ENCODE measurements at places on chromosomes 4 and X.

DNA sequence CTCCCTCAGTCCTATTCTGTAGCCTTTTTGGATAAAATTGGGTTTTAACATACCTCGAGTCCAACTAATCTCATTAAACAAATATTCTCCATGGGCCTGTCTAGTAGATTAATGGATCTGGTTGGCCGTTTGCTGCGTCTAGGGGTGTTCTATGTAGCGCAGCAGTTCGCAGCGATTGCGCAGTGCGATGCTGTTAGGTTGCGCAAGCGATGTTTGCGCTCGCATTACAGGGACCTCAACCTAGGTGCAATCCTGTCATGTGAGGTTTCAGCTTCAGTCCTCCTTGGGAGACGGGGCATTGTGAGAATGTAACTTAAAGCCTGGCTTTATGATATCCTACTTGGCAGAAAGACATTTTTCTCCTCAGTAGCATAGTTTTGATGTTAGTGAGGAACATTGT, 14.0 kb downstream of the OGT start:
- DNase-seq = no peak

DNA sequence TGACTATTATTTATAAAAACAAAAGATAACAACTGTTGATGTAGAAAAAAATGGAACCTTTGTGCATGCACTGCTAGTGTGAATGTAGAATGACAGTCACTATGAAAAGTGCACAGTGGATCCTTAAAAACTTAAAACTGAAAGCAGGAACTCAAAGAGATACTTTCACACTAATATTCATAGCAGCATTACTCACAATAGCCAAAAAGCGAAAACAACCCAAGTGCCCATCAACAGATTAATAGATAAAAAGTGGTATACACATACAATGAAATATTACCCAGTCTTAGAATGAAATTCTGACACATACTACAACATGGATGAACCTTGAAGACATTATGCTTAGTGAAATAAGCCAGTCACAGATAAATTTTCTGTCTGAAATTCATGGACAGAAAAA, 23.8 kb downstream of the CENPC start:
- DNase-seq = no peak

GRCh38 chrX:41667631-41668030, 21.1 kb upstream of the GPR34 start:
- no peak for DNase-seq

- DNase-seq = peak; percentile 92
These were observed 157.8 kb upstream of the TTC29 start for GRCh38 chr4:147103403-147103946.

DNA sequence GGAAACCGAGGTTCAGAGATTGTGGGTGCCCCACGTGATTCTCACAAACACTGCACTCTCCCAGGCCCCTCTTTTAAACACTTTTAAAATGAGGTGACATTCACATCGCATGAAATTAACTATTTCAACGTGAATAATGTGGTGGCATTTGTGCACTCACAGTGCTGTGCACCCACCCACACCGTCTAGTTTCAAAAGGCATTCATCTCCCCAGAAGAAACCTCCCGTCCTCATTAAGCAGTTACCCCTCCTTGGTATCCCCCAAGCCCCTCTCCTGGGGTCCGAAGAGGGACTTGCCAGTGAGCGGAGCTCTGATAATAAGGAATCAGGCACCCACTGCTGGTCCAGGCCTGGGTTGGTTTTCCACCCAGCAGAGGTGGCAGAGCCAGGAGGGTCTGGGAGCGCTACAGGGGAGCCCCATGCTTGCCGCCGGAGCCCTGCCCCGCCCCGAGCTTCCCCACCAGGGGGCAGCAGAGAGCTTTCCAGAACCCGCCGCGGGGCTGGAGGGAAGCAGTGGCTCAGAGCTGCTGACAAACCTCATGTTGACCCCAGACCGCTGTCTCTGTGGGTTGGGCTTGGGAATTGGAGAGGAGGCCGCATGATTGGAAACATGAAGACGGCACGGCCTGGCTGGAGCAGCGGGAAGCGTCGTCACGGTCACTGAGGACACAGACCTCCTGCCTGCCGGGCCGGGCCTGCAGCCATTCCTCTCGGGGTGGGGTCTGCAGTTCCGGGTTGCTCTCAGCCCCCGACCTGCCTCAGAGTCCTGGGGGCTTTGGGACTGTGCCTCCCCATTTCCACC, 27.5 kb upstream of the HTRA3 start:
- peak; percentile 91 for DNase-seq

- DNase-seq = no peak
These were observed 21.1 kb downstream of the RNF212 start for GRCh38 chr4:1092026-1092982.

- no peak for DNase-seq
These were observed 247.8 kb downstream of the TEX13A start for GRCh38 chrX:104972737-104973136.

DNA sequence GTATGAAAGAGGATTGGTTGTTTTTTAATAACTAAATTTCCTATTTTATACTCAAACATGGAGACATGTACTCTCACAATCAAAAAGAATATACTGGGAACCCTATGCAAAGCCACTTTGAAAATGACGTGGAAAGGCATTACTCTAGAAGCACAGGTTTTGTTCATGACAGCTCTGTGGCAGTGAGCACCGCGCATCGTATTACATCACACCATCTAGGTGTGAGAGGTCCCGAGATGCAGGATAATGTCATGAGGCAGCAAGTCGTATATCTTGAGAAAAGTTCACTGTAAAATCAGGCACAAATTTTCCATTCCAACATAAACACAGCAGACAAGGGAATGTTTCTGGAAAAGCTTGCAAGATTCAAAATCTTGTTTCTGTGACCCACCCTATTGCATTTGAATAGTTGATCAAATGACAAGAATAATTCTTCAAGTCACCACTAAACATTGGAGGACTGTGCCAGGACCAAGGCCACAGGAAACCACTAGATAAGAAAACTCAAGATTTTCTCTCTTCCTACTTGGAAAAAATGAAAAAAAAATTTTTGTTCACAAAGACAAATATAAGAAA, 127.6 kb downstream of the LDB2 start:
- no peak for DNase-seq

GRCh38 chrX:130418740-130419139, 17.0 kb downstream of the RBMX2 start:
- no peak for DNase-seq

DNA sequence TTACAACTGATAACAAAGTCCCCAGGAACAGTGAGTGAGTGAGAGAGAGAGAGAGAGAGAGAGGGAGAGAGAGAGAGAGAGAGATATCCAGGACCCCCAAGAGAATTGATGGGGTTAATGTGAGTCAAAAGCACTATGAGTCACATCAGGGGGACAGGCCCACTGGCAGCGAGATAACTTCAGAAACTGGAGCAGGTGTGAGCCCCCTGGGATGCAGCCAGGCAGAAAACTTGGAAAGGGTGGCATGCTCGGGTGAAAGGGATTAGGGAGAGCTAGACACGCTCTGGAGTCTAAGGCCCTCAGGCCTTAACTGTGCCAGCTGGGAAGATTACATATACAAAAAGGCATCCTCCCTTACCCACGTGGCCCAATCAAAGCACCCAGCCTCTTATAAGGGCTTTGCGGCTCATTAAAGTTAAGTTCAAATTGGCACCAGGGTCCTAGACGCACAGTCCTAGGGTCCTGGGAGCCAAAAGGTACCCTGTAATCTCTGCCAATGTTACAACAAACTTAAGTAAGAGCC, 841 bp downstream of the ACOT9 start:
- DNase-seq = peak; percentile 53

DNA sequence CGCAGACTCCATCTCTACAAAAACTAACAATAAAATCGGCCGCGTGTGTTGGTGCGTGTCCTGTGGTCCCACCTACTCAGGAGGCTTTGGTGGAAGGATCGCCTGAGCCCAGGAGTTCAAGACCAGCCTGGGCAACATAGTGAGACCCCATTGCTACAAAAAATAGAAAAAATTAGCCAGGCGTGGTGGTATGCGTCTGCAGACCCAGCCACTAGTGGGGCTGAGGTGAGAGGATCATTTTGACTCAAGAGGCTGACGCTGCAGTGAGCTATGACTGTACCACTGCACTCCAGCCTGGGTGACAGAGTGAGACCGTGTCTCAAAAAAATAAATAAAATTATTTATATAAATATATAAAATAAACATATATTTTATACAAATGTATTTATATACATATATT, 22.3 kb downstream of the ASMTL start:
- no peak for DNase-seq

DNA sequence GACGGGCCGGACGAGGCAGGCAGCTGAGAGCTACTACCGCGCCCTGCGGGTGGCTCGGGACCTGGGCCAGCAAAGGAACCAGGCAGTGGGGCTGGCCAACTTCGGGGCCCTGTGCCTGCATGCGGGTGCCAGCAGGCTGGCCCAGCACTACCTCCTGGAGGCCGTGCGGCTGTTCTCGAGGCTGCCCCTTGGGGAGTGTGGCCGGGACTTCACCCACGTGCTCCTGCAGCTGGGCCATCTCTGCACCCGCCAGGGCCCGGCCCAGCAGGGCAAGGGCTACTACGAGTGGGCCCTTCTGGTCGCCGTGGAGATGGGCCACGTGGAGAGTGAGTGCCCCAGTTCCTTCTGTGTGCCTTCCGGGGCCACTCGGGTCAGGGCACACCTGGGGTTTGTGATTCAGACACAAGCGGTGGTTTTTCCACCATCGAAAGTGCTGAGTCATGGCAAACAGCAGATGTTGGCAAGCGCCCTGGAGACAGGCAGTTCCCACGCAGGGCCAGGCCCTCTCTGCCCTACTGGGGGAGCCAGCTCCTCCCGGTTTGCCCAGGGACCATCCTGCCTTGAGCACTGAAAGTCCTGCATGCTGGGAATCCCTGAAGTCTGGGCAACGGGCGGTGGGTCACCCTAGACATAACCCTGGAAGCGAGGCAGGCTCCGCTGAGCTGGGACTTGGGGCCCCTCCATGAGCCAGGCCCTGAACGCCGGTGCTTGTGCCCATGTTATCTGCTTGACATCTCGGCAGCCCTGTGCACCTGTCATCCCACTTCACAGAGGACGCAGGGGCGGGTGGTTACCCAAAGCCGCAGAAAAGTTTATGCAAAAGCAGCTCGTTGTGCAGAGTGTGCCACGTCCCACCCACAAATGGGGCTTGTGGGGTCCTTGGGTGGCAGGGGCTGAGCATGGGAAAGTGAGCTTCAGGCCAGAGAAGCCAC, 29.5 kb downstream of the SH3TC1 start:
- peak; percentile 76 for DNase-seq

GRCh38 chr4:156298230-156298629, 344.6 kb upstream of the CTSO start:
- peak; percentile 97 for DNase-seq

Measured in fibroblast of upper back skin (primary cell).